ENCODE measurements at places on chromosomes 2 and 18.

DNA sequence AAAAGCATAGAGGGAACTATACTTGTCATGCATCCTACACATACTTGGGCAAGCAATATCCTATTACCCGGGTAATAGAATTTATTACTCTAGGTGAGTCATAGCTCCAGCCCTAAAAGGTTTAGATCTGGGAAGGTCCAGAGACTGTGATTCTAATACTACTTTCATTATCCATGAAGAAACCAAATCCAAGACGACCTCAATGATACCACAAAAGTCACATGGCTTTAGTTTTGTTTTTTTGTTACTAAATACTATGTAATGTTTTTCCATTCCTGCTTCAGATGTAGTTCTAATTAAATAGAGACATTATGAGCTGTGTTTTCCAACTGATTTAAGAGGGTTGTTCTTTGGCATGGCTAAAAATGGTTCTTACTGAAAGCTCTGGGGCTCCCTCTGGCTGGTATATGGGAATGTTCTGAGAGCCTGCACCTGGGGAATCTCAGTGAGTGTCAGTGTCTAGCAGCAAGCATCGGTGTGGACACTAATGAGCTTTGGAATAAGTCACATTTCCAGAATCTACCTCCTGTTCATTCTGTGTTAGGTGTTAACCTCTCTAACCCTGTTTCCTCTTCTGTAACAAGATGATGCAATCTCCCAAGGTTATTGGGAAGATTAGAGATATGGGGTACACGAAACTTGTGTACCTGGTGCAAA lies 20.5 kb upstream of the IL1RL2 start:
- no peak for DNase-seq

- no peak for DNase-seq
Observed at GRCh38 chr2:173298536-173299097, 56.1 kb upstream of the CDCA7 start.

- DNase-seq: peak; percentile 46
Observed at GRCh38 chr2:70995426-70995729, 705 bp upstream of the TEX261 start.

DNA sequence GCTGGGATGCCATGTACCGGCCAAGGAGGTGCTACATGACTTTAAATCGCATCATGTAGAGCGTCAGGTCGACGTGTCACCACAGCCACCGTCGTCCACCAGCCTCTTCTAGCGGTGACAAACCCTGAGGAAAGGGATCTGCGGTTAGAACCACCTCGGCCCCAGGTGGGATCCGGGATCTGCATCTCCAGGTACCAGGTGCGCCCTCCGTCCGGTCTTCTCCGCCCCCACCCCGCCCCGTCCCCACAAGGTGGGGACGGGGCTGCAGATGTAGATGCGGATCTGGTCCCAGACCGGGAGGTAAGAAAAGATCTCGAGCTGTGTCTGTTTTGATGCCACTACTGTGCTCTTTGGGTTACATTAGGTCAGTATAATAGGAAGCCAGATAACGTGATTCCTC lies 38.4 kb downstream of the C1D start:
- no peak for DNase-seq

GRCh38 chr18:79942786-79943607 lies 8.5 kb downstream of the SLC66A2 start:
- DNase-seq: no peak

DNA sequence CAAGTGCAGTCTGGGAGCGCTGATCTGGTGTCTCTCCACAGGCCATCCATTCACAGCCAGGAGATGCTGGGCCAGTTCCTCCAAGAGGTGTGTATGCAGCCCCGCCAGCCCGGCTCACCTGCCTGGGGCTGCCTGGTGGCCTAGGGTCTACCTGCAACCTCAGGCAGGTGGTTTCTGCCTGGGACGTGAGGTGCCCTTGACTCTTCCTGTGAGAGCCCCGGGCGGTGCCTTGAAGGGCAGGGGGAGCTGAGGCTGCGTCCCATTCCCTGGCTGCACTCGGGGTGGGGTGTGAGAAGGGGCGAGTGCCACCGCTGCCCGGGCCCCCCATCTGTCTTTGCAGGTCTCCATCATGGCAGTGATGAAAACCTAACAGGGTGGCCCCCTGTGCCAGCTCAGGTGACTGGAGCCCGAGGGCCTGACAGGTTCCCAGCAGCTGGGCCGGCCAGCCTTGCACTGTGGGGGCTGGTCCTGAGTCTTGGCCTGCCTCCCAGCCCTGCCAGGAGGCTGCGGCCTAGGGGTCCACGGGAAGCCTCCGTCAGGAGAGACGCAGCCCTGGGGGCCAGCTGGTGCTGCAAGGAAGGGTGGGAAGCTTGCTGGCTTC lies 11.9 kb downstream of the CAPN10 start:
- DNase-seq: no peak

DNA sequence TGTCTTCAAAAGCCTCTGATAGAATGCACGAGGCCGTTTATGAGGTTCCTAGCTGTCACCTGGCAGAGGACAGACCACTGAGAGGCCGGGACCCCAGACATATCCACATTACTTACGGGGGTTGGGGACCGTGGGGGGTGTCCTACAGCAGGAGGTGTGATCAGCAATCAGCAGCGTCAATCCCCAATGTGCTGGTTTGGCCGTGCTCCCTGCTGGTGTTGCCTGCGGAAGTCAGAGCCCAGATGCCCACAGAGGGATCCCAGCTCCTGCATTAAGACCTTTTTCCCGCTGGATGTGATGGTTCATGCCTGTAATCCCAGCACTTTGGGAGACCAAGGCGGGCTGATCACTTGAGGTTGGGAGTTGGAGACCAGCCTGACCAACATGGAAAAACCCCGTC lies 20.8 kb upstream of the SP5 start:
- no peak for DNase-seq

GRCh38 chr18:68725346-68725745 lies 10.4 kb upstream of the TMX3 start:
- DNase-seq: no peak

- no peak for DNase-seq
Observed at GRCh38 chr18:62614494-62614893, 91.7 kb downstream of the ZCCHC2 start.

GRCh38 chr2:100801402-100801801 lies 18.5 kb upstream of the NPAS2 start:
- DNase-seq: no peak

DNA sequence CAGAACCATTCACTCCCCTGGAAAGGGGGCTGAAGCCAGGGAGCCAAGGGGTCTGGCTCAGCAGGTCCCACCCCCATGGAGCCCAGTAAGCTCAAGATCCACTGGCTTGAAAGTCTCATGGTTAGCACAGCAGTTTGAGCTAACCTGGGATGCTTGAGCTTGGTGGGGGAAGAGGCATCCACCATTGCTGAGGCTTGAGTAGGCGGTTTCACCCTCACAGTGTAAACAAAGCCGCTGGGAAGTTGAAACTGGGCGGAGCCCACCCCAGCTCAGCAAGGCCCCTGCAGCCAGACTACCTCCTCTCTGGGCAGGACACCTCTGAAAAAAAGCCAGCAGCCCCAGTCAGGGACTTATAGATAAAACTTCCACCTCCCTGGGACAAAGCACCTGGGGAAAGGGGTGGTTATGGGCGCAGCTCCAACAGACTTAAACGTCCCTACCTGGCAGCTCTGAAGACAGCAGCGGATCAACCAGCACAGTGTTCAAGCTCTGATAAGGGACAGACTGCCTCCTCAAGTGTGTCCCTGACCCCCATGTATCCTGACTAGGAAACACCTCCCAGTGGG lies 14.7 kb upstream of the TTC32 start:
- DNase-seq: no peak

GRCh38 chr2:150735894-150736498 lies 248.5 kb upstream of the RND3 start:
- no peak for DNase-seq

DNA sequence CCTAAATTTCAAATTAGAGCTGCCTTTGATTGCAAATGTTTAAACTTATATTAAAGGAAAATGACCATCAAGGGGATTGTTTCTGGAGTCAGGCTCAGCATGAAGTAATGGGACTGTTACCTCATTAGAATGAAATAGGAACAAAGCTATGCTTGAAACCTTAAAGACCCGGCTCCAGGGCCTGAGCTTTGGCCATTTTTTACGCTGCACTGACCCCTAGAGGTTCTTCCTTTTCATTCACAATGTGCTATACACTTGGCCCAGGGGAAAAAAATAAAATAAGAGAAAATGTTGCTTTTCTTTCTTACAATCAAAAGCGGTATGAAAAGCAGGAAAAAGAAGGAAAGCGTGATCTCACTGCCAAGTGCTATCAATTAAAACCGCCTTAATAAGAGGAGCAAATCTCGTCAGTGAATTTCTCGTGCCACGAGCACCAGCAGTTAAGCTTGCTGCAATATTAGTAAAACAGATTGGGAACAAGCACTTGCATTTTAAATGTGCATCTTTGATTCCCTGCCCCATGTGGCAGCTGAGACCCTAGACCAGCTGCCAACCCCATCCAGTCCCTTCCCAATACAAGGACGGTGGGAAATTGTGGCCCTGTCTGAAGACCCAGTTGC lies 96.6 kb downstream of the MBD2 start:
- DNase-seq: peak; percentile 23

- DNase-seq: no peak
Observed at GRCh38 chr2:111634050-111634794, 249.8 kb downstream of the ANAPC1 start.

- no peak for DNase-seq
Observed at GRCh38 chr2:22701561-22702160, 683.3 kb upstream of the KLHL29 start.

GRCh38 chr2:100416935-100417710 lies at the start of gene CHST10:
CHST10 (minus strand) TSS chr2:100417668; CDS start chr2:100406675, 10,993 bp downstream.
- no peak for DNase-seq

DNA sequence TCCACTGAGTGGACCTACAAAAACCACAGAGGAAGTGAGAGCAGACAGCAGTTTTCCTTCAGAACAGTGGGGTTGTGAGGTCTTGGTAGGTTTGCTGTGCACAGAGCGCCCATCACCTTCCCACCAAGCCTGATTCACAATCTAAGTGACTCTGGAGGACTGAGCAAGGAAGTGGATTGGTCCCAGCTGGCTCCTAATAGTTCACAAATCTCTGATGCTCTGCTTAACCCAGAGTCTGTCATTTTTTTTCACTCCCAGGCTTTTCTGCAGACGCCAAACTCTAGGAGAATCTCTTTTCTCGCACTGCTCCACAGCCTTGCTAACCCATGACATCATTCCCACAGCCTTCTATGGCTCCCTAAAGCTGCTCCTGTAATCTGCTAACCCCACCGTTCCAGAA lies 280.4 kb downstream of the C1D start:
- DNase-seq: no peak

DNA sequence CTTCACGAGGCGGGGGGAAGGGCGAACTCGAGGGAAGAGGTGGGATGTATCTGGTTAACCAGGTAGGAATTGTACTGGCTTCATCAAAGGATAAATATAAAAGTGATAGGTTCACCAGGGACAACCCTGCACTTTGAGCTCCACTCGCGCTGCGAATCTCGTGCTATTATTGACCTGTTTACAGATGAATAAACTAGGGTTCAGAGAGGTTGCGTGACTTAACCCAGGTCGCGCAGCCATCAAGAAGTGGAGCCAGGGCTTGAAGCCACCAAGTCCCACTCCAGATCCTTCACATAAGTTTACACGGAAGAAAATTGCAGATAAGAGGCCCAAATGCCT lies 1.4 kb upstream of the CYP1B1 start:
- no peak for DNase-seq

DNA sequence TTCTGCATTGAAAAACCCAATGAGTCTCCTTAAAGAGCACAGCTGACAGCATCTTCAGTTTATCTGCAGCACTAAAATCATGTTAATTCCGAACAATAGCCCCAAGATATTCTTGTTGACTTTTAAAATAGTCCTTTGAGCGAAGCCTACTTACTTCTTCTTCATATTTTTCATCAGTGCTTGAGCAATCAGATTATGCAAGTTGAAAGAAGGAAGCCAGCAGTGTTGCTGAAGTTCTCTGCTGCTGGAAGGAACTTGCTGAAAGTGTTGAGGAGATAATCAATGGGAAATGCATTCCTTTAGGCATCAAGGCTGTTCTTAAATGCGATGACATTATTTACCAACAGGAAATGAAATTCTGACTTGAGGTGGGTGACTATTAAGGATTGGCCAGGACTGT lies 105.9 kb upstream of the SNTG2 start:
- DNase-seq: no peak

DNA sequence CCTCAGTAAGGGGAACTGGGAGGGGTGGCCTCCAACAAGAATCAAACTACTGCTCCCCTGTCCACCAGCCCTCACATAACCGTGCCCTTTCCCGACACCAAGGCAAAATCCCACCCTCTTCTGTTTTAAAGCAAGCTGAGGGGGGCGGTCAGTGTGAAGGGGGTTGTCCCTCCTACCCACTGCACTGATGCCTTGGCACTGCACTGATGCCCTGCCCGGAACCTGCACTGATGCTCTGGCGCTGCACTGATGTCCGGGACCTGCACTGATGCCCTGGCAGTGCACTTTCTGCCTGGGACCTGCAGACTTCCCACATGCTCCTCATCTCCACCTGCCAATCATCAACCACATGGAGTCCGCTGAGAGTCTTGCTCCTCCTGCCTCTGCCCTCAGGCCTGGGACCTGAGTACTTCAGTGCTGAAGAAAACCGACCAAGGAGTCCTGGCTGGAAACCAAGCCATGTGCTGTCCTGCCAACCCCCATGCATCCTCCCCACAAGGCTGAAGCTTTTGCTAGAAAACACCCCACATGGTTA lies 179.5 kb downstream of the SMAD2 start:
- no peak for DNase-seq

GRCh38 chr2:177872286-177872685 lies 200.3 kb downstream of the PDE11A start:
- DNase-seq: no peak

GRCh38 chr2:169131587-169132512 lies 62.5 kb downstream of the DHRS9 start:
- no peak for DNase-seq

DNA sequence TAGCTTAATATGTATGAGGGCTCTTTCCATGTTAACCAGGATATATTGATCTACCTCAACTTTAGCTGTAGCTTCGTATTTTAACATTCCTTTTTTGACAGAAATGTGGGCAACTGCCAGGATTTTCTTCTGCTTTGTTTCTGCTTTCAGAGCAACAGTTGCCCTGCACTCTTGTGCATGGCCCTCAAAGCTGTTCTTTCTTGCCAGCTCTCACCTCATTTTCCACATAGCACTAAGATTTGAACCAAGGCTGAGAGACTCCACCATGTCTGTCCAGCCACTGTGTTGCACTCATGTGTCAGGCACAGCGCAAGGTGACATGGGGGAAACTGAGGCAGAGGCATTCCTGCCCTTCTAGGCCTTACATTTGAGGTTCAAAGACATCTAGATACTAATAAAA lies 422.8 kb upstream of the RAB12 start:
- no peak for DNase-seq

Measured in NCI-H1417 treated with DMSO at 0.1 percent for 48 hours (cell line).